ENCODE measurements at places on chromosomes 12 and 14. TPM values are rescaled to one million over a fixed set of nuclear protein-coding genes. Genes with fewer than 3 reads are reported as not detected.

DNA sequence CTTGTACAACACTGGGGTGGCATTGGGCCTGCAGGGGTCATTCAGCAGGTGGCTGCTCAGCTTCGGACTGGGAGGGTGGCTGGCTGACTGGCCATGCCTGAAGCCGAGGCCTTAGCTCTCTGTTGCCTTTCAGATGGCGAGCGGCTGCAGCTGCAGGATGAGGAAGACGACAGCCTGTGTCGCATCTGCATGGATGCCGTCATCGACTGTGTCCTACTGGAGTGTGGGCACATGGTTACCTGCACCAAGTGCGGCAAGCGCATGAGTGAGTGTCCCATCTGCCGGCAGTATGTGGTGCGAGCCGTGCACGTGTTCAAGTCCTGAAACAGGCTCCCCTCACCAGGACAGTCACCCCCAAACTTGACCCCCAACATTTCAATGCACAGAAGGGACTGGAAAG lies 23.3 kb downstream of the RNF34 start:
- DNase-seq, result no peak

DNA sequence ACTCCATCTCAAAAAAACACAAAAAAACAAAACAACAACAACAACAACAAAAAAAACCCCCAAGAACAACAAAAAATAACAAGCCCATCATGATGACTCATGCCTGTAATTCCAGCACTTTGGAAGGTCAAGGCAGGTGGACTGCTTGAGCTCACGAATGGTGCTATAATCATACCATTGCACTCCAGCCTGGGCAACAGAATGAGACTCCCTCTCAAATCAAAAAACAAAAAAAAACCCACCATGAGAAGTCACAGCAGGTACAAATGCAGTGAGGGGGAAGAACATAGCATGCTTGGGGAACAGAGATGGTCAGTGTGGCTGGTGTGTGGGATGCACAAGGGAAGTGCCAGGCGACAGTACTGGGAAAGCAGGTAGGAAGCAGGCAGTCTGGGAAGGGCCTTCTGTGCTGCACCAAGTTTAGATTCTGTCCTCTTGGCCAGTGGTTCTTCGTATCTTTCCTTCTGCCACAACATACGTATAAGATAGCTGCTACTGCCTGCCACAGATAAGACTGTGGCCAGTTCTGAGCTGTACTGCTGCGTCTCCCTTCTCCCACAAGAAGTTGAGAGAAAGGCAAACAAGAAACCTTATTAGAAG lies 28.0 kb downstream of the ATG14 start:
- DNase-seq, result no peak

DNA sequence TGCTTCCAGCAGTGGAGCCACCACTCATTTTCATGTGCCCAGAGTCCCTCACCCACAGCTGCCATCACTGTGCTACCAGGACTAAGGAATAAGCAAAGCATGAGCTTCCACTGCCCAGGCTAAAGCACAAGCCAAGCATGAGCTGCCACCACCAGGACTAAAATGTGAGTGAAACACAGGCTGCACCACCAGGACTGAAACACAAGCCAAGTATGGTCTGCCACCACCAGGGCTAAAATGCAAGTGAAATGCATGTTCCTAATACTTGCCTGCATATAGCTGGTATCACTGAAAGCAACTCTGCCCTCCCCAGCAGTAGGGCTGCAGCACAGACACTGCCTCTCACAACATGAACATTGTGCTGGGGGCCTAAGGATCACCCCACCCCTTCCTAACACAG lies 30.0 kb downstream of the CEP83 start:
- DNase-seq, result peak; percentile 23

- no peak for DNase-seq
These were observed 1.4 kb downstream of the PLD4 start for GRCh38 chr14:104925855-104926609.

- DNase-seq, result no peak
These were observed 226.4 kb upstream of the CAND1 start for GRCh38 chr12:67042697-67043131.

DNA sequence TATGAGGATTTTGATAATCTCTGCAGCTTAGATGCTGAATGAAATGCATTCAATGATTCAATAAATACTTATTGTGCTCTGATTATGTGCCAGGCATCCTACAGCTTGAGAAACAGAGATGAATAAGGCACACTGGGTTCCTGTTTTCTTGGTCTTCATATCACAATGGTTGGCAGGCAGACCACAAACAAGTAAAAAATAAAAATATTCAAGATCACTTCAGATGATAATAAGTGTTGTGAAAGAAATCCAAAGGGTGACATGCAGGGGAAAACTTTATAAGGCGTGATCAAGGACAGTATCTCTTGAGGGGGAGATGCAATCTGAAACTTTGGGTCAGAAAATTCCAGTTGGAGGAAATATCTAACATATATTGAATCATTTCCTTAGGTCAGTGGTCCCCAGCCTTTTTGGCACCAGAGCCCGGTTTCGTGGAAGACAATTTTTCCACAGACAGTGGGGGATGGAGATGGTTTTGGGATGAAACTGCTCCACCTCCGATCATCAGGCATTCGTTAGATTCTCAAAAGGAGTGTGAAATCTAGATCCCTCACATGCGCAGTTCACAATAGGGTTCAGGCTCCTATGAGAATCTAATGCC lies 73.7 kb upstream of the RAP1B start:
- no peak for DNase-seq

- DNase-seq, result peak; percentile 66
These were observed 31.0 kb upstream of the TC2N start for GRCh38 chr14:91898372-91898771.

DNA sequence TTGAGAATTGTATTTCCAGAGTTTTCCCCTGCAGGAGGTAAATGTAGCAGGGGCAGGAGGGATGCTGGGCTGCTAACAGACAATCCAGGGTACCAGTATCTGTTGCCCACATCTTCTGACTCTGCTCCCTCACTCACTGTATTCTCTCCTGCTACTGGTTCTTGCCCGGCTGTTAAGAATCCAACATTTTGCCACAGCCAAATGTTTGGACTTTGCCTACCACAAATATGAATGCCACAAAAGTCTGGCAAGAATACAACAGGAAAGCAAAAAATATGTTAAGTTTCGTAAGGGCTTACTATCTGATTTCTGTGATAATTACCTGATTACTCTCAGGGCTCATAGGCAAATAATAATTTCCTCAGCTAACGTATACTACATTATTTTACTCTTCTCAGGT lies 160.0 kb downstream of the BCAT1 start:
- DNase-seq, result no peak

DNA sequence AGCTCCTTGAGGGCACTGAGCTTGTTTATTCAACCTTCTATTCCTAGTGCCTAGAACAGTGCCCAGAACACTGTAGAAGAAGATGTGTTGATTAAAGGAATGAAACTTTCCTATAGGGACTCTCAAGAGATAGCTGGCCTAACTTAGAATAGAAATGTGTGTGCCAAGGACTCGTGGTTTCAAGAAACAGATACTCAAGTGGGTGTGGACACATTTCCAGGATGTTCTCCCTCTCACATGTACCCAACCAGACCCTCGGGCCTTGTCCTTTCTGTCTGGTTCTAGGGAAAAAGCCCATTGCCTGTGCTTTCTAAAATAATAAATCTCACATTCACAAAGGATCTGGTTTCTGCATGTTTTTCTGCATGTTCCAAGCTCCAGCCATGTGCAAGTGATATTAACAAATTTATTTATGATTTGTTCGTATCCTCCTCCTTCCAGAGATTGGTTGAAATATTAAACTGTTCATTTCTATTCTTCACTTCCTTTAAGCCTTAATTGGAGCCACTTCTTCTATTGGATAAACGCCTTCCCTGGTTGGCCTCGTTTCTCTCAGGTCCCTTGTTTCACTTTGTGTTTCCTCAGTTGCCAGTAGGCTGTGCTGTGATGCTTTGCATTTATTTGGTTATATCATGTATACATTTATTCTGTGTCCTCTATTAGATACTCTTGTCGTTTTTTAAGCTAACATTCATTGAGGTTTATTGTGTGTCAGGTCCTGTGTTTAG lies 89.8 kb downstream of the CRADD start:
- DNase-seq, result no peak

GRCh38 chr12:106132175-106133135 lies 6.3 kb downstream of the NUAK1 start:
- no peak for DNase-seq

DNA sequence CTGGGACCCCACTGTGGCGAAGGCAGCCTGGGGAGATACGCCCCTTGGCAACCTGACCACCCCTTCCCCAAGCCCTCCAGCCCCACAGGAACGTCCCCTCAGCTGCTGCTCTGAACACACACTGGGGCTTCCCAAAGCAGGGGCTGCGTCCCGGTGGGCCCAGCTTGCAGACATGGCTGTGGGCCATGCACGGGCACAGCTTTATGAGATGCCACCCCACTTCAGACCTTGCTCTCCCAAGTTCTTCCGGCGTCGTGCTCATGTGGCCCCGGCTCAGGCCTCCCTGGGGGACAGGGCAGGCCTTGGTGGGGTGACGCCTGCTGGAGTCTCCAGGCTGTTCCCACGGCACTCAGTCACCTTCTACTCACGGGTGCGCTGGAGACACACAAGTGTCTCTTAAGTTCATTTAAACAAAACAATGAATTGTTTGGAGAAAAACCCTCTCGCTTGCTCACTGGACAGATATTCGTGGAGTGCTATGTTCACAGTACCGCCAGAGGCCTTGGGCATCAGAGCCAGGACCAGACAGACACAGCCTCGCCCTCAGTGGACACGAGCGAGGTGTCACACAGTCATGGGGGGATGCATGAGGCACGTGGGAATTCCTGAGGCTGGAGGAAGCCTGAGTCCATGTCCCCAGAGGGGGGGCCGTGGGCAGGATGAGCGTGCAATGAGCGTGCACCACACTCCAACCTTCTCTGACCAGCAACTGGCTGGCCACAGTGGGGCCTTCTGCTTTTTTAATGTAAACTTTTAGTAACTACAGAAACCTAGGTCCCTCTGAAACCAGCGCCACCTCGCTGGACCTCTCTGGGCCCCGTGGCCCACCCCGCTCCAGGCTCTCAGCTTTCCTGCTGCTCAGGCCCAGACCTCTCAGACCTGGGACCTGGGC lies 4.3 kb downstream of the GALNT9 start:
- DNase-seq, result no peak

DNA sequence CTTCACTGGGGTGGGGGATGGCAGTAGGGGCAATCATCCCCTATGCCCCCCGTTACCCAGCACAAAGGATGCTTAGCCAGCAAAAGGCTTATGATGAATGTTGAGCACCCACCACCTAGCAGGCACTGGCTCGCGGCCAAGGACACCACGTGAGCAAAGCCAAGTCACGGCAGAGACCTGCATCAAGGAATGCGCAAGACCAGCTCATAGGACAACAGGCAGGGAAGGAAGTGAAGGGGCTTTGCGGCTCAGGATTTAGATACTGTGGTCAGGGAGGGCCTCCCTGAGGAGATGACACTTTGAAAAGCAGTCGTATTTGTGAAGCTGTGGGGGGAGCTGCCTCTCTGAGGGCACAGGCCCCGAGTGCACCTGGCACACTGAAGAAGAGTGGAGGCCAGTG lies 32.8 kb downstream of the SH2B3 start:
- no peak for DNase-seq

- peak; percentile 72 for DNase-seq
These were observed 32.4 kb upstream of the HDAC7 start for GRCh38 chr12:47852096-47852571.

GRCh38 chr12:63894132-63894531 lies 49.6 kb downstream of the SRGAP1 start:
- DNase-seq, result no peak

- no peak for DNase-seq
These were observed 50.0 kb downstream of the SLC38A6 start for GRCh38 chr14:61031026-61031425.

GRCh38 chr12:119749666-119750065 lies 81.7 kb downstream of the PRKAB1 start:
- DNase-seq, result no peak

DNA sequence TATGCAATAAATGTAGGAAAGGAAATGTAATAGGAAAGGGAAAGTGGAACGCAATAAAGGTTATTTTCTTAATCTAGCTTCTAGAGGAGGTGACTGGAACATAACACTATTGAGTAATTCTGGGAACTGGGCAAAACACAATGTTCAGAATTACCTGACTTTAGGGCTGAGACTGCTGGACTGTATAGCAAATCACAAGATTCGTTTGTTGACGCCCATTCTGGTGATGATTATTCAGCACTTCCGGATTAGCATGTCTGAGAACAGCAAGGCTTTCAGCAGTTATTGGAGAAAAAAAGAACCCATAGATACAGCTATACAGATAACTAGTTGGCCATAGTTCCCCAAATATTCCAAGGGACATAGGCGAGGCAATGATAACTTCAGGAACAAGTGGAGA lies 2.3 kb upstream of the KLRD1 start:
- DNase-seq, result no peak

DNA sequence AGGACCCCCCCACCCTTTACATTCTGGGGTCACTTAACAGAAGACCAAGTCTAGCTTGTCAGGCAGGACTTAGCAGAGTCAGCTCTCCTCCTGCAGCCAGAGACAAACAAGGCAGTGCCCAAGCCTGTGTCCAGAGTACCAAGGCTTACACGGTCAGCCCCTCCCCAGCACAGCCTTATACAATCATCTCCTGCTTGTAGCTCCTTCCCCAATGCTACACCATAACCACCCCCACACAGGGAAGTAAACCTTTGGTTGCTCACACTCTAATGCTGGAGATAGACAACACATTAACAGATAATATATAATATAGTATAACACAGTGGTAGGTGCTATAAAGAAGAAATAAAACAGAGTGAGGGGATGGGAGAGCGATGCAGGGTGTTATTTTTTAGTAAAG lies 175.4 kb upstream of the PWP1 start:
- DNase-seq, result no peak

DNA sequence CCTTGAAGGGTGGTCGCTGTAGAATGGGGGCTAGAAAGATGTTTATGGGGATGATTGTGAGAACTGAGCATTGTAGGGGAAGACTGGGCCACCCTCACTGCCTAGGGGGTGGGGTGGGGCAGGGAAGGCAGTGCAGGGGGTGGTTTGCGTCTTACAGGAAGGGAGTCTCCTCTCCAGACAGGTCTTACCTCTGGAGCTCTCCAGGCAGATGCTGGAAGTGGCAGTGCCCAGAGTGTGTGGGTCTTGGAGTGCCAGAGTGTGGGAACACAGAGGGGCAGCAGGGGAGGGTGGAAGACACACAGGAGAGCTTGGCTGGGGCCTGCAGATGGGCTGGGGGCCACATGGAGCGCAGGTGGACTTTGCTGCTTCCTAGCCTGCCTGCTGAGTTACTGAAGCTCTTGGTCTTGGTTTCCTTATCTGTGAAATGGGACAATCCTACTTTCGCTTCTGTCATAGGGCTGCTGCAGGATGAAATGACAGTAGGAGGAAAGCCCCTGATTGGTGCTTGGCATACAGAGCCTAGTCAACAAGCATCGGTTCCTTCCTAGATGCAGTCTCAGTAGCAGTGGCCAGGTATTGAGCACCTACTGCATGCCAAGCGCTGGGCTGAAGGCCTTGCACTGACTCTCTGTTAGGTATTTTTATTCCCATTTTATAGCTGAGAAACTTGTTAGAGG lies 118.3 kb downstream of the SLC25A47 start:
- DNase-seq, result no peak

Gene SMCO2
- not detected for total RNA-seq

Gene TSPAN11
- 0.07 TPM for total RNA-seq

Gene ANKRD33
- not detected for total RNA-seq

Gene SRGAP1
- 1.6 TPM for total RNA-seq

Gene ACSS3
- 86.3 TPM for total RNA-seq

Gene GARIN6
- not detected for total RNA-seq

Gene SLC25A47
- total RNA-seq, result 1.0 TPM

Gene RILPL1
- total RNA-seq, result 3.9 TPM

Gene CFAP73
- total RNA-seq, result not detected
